ENCODE measurements at places on chromosomes 5 and 9.

- no peak for DNase-seq
Measured at GRCh38 chr9:87029905-87030304, 82.6 kb upstream of the GAS1 start.

DNA sequence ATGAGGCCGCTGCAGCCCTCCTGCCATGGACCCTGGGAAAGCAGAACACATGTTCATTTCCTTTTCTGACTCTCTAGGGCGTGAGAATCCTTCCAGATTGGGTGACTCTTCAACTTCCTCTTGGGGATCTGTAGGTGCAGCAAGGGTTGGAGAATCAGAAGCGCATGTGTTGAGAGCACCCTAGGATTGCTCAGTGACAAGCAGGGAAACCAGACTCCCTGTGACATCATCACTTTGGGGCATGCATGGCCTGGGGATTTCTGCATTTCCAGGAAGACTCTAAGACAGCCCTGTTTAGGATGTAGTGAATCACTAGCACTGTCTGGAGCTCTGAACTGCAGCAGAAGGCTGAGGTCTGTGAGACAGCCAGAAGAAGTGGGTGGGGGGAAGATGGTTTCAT is 15.1 kb upstream of the LCP2 start:
- peak; percentile 72 for DNase-seq

- no peak for DNase-seq
Measured at GRCh38 chr9:125505988-125506438, 201.0 kb downstream of the MAPKAP1 start.

DNA sequence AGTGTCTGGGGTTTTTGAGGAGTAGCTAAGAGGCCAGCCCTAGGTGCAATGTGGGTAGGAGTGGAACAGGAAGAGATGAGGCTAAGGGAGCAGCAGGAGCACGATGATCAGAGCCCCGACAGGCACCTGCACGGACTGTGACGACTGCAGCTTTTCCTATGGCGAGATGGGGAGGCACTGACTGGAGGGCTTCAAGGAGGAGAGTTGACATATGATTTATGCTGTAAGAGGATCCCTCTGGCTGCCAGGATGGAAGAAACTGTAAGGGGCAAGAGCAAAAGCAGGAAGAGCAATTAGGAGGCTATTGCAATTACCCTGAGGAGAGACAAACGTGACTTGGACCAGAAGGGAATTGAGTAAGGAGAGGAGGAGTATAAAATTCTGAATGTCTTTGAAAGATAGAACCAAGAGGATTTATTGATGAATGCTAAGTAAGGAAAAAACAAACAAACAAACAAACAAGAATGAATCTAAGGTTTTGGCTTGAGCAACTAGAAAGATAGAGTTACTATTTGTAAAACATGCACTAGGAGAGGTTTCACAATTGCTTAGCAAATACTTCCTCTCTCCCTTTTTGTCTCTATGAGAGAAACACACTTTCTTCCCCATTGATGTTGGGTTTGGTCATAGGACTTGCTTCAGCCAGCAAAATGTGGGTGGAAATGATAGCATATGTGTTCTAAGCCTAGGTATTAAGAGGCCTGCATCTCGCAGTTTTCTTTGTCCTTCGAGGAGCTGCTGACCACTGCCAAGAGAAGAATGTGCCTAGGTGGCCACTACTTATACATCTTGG is 32.9 kb downstream of the TRPC7 start:
- DNase-seq = no peak

- no peak for DNase-seq
Measured at GRCh38 chr5:133694181-133694831, 82.0 kb upstream of the FSTL4 start.

DNA sequence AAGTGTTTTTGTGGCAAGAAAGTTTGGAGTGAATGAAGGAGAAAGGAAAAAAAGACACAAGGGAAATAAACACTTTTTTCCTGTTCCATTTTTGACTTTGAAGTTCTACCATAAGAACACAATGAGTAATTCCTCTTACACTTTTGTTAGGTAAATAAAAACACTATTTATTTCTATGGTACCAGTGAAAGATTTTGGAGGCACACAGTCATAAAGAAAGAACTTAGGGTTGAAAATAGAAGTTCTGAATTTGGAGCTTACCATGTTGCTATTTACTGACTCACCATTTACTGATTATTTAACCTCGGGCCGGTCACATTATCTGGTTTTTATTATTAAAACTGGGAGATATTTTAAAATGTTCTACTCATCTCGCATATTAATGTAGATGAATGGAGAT is 367.8 kb downstream of the TLE1 start:
- no peak for DNase-seq

- no peak for DNase-seq
Measured at GRCh38 chr5:136814619-136815378, 449.5 kb upstream of the TRPC7 start.

- no peak for DNase-seq
Measured at GRCh38 chr5:102380174-102380573, 84.1 kb upstream of the SLCO4C1 start.

DNA sequence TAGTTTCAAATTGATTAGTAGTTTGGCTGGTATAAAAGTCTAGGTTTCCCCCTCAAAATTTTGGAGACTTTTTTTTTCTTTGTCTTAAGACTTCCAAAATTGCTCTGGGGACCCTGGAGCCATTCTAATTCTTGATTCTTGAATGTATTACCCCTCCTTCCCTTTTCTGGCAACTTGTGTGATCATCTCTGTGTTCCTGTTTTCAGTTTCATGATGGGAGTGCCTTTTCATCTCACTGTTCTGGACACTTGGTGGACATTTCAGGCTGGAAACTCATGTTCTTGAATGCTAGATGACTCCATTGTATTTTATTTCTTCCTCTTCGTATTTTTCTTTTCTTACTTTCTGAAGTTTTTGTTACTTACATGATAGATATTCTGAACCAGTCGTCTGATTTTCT is 57.3 kb upstream of the LRRC70 start:
- DNase-seq = no peak

DNA sequence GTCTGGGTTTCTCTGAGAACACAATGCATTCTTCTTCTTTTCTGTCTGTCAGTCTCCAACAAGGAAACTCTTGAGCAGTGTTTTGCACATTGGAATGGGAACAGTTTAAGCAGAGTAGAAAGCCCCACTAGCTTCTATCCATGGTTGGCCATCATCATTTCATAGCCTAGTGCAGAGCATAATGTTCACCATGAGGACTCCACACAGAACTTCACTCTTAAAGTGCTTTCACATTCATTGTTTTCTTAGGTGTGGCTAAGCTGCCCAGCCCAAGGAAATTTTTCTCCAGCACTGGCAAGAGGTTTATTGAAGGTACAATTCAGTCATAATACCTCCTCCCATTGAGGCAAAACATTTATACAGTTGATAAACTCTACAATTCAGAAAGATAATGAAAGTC is 503.0 kb upstream of the CD180 start:
- no peak for DNase-seq

DNA sequence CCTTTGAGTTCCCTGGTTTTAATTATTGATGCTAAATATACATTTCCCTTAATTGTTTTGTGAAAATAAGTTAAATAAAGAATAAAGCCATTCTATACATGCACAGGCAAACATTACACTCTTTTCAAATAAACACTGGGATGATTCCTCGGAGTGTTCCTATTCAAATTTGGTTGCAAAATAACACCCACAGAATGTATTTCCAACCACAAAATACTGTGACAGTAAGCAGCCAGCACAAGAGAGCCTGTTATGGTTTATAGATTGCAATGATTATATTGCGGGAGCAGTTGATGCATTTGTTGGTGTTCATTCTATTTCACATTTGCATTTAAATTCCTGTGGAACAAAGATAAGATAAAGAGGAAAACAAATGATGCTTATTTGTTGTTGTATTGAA is 632.6 kb upstream of the WWC1 start:
- DNase-seq = peak; percentile 26

DNA sequence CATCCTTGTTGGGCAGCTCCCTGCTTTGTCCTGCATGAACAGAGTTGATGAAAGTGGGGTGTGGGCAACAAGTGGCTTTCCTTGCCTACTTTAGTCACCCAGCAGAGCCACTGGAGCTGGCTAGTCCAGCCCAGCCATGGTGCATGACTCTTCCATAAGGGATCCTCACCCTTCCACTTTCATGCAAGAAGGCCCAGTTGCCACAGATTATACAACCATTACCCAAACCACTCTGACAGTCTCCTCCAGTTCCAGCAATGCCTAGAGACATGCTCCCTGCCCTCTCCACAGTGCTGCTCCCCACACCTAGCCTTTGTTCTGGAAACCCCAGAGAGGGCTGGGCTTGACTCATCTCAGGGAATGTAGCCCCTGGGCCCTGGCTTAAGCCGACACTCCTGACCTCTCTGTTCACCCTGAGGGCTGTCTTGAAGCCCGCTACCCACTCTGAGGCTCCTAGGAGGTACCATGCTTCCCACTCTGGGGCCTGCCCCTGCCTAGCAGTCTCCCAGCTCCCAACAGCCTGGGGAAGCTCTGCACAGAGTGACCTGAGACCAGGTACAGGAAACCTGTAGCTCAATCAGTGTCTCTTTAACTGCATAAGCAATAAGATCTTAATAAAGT is 3.9 kb downstream of the SLC35A4 start:
- DNase-seq = no peak

- DNase-seq = no peak
Measured at GRCh38 chr9:7284517-7284916, 515.1 kb downstream of the DMAC1 start.

DNA sequence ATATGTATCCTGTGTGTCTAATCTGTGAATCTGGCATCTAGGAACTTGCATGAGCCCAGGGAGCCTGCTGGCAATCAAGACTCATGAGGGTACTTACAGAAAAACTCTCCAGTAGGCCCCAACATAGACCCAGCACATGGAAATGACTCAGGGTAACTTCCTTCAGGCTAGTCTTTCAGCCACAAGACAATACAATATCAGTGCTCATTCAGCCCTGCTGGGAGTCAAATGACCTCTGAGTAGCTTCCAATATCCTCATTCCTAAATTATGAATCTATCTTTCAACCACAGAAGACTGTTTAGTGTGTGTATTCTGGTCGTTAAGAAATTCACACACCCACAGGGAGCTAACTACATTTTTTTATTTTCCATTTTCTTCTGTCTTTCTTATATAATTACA is 1273.0 kb downstream of the EFNA5 start:
- DNase-seq = peak; percentile 99

DNA sequence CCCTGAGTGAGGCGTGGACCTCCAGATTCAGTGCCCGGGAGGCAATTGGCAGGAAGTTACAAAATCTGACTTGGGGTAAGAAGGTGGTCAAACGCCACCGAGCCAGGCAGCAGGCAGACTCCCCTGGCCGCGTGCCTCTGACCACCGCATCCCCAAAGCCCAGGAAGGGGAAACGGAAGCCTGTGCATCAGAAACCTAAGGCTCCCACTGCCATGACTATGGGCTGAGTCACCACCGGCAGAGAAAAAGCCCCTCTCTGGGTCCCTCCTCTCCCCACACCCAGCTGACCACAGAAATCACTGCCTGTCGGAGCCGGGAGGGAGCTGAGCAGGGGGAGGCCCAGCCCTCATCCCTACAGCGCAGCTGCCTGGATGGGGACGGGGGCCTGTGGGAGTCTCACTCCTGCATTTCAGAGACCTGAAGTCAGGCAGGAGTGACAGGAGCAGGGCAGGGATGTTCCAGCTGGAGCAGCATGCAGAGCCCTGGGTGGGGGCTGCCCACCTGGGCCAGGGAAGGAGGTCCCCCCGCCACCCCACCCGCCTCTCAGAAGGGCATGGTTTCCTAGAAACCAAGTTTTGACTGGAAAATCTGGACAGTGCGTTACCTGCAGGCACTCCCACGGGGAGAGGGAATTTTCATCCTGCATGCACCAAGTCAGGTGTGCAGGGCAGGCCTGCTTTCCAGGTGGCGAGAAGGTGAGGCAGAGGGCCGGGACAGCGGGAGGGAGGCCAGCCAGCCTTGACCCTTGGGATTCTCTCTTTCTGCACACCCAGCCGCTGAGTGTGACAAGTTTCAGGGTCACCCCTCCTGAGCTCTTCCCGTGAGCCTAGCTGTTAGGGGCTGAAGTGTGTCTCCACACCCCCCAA is 68.2 kb downstream of the LRSAM1 start:
- peak; percentile 98 for DNase-seq

DNA sequence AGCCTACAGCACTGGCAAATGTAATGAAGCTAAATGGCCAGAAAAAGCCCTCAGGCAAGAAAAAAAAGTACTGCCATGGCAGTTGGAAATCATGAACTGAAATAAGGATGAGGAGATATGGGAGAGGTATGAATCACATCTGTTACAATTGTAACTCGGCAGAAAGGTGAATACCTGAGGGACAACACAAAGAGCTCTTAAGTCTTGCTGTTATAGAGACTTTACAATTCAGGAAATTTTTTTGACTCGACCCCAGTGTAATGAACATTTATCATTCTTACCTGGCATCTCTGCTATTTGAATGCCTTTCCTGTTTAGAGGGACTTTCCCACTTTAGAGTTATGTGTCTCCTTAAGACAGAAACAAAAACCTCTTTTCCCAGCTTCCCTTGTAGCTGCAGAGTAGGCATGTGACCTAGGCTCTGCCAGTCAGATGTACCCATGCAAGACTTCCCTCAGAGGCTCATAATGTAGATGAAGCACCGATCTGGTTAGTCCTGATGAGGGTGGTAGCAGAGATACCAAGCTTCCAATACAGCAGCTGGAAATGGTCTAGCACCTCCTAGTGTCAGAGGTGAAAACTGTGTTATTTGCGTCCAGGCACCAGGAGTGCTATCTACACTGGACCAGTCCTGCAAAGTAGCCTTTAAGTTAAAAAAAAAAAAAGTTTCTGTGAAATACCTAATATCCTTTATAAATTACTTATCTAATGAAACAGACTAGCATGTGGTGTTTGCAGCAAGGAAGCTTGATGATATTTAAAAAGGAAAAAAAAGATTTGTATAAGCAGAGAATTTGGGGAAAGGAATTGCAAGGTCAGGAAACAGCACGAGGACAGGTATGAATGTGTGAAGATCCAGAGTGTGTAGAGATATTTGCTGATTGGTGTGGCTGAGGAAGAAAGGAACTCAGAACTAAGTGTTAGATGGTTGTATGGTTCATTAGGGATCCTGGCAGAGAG is 146.9 kb upstream of the SLC1A3 start:
- no peak for DNase-seq

- DNase-seq = peak; percentile 49
Measured at GRCh38 chr9:86997156-86997555, 49.9 kb upstream of the GAS1 start.

GRCh38 chr5:179154346-179154990 is 94.3 kb downstream of the ZNF354C start:
- no peak for DNase-seq

DNA sequence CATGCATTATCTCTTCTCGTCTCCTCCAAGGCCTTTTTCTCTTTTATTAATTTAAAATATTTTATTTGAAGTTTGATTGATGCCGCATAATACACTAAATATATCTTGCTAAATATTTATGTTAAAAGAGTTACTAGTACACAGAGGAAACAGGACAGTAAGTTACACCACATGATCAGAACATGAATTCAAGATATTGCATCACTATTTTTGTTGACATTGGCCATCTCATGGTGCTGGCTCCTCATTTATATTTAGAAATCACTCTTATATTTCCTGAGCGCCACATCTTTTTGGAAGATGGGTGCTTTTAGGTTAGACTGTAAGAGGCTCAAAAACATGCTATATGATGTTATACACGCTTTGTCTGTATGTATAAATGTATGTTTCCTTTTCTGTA is 23.0 kb downstream of the SPEF2 start:
- peak; percentile 23 for DNase-seq

Data from choroid plexus epithelial cell (primary cell).